Suppressor macrophage treated with lipopolysaccharide for 1 hour (primary cell): ENCODE measurements at places on chromosomes 13 and 19.
A peak's percentile ranks its signal among the peaks of the same experiment; 100 is the strongest.

DNA sequence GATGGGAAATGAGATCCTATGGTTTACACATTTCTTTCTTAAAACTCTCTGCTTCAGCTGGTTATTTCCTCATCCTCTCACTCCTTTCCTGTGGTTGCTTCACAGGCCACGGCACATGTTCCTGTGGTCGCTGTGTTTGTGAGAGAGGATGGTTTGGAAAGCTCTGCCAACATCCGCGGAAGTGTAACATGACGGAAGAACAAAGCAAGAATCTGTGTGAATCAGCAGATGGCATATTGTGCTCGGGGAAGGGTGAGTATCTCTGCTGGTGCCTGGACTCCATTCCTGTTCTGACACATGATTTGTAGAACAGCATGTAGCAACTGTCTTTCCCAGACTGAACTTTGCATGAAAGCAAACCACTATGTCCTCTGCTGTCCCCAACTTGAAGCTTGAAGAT lies 254.2 kb downstream of the ITGBL1 start:
- peak; percentile 36 for DNase-seq

GRCh38 chr13:74774264-74774663 lies 640.1 kb upstream of the KLF12 start:
- no peak for DNase-seq

DNA sequence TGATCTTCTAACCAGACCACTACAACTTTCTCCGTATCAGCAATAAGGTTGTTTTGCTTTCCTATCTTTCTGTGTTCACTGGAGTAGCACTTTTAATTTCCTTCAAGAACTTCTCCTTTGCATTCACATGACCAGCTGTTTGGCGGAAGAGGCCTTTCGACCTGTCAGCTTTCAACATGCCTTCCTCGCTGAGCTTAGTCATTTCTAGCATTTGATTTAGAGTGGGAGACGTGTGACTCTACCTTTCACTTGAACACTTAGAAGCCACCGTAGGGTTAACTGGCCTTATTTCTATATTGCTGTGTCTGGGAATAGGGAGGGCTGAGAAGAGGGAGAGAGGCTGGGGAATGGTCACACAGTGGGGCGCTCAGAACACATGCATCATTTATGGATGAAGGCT lies 104.7 kb downstream of the TUBGCP3 start:
- peak; percentile 3 for DNase-seq

- no peak for DNase-seq
Observed at GRCh38 chr13:98339684-98340425, 162.8 kb upstream of the RNF113B start.

DNA sequence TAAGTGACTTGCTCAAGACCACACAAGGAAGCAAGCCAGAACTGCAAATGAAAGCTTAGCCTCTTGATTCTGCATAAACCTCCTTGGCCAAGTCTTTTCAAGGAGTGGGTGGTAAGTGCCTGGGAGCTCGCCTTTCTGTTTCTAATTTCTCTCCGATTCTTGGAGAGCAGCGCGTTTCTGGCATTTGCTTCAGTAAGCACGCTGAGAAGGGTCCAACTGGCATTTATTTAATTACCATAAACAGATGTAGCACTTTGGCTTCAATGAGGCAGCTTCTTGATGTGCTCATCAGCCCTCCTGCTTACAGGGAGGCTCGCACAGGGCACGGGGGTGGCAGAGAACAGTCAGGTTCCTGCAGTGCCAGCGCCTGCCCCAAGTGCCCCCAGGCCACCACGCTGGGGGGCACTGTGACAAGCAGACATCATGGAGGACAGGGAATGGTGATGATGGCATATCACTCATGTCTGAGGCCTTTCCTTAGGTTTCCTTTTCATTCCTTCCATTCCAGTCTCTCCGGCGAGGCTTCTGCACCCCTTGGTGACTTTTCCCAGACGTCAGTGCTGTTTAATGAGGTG lies 13.3 kb downstream of the SIAH3 start:
- no peak for DNase-seq

- no peak for DNase-seq
Observed at GRCh38 chr19:31160336-31160926, 188.8 kb downstream of the TSHZ3 start.

DNA sequence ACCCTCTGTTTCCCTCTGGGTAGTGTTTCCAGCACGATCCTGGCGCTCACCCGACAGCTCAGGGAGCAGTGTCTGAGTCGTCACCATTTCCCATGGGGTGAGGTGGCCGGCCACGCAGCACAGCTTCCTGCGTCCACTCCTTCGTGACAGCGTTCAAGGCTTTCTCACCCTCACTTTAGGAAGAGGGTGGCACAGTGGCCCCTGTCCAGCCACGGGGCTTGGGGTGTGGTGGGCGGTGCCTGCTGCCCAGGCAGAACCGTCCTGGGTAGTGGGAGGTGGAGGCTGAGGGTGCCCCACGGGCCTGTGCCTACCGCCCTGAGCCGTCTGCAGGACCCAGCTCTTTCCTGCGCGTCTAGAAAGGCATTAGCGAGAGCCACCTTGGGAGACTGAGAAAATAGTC lies 21.9 kb downstream of the LAMP1 start:
- DNase-seq = no peak

GRCh38 chr19:50349277-50350057 lies 16.0 kb downstream of the NAPSA start:
- no peak for DNase-seq

DNA sequence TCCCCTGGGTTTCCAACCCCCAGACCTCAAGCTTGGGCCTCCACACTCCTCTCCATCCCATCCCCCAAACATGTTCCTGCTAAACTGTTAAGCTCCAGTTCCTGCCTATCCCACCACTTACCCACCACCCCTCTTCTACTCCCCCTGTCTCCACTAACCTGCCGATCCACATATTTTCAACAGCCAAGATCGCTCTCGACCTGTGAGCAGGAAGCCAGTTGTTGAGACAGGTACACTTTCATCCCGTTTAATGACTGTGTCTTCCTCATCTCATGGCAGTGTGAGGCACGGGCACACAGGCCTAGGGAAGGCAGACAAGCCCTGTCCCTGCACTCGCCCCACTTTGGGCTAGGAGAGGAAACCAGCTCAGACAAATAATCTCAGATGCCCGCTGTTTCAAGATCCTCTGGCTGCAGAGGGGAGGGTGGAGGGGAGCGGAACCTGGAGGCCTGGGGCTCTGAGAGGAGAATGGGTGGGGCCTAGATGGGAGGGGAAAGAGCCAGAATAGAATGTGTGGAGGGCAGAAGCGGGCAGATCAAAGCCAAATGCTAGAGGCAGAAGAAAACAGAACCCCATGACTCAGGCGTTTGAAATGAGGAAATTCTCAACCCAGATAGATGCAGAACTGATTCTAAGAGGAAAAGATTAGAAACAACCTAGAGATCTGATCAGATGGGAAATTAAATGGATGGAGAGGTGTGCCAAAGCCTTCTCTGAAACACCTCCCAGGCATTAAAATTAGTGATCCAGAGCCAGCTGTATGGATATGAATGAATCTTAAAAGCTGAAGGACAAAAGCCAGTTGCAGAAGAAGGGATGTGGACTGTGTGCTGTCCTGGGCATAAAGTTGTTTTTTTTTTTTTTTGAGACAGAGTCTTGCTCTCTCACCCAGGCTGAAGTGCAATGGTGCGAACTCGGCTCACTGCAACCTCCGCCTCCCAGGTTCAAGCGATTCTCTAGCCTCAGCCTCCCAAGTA lies 16.9 kb upstream of the CYP2S1 start:
- DNase-seq = peak; percentile 81

GRCh38 chr13:23059173-23059572 lies 121.6 kb upstream of the SGCG start:
- DNase-seq = no peak
